ENCODE measurements at places on chromosomes 13 and 19. TPM values are rescaled to one million over a fixed set of nuclear protein-coding genes. Genes with fewer than 3 reads are reported as not detected.

The PGLYRP1 gene
- not detected for polyA plus RNA-seq

The ZNF471 gene
- polyA plus RNA-seq: 1.5 TPM

DNA sequence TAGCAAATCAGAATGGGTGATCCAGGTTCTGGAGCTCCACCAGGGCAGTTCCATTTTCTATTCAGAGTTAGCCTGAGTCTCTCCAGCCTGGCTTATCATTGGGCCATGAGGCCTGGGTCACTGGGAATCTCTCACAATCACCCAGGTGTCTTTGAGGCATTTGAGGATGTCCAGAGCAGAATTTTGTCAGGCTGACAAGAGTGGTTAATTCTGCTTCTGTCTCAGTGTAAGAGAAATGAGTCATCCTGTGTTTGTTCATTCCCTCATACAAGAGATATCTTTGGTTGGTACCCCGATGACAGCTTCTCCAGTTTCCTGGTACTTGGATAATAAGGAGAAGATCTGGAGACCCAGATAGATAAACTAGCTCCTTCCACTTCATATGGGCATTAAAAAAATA, 10.4 kb downstream of the ZNF93 start:
- no peak for DNase-seq

DNA sequence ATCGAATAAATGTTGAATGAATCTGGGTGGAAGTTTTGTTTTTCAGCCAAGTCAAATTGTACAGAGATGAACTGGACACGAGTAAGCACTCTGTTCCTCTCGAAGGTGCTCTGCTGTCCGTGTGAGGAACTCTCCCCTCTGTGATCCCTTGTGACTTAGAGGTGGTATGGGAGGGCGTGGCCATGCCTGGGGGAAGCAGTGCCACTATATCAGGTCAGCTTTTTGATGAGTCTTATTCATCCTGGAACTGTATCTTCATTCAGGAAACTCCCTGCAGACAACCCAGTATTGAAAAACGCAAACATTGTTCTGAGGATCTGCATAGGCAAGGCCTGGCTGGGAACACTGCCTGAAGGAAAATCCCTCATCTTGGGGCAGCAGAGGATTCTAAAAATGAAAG, 45.7 kb upstream of the FLT1 start:
- no peak for DNase-seq

DNA sequence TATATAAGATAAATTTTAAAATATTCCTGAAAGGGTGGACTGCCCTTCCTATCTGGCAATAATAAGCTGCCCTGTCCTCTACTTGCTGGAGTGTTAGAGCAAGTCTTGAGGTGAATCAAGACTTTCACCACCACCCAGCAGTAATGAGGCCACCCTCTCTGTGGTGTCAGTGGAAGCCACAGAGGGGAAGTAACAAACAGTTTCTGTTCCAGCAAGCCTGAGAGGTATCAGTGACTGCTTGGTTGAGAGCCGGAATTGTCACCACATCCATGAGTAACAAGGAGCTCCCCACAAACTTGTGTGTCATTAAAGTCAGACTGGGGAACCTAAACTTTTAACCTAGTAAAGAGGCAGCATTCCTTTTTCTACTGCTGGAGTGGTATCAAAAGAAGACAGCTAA, 532.7 kb upstream of the SPRY2 start:
- DNase-seq: no peak

Data from psoas muscle (tissue), 8 donors.